Activated CD8-positive, alpha-beta memory T cell treated with anti-CD3 and anti-CD28 coated beads for 4 hours (primary cell): ENCODE measurements at places on chromosomes 13 and 19.

DNA sequence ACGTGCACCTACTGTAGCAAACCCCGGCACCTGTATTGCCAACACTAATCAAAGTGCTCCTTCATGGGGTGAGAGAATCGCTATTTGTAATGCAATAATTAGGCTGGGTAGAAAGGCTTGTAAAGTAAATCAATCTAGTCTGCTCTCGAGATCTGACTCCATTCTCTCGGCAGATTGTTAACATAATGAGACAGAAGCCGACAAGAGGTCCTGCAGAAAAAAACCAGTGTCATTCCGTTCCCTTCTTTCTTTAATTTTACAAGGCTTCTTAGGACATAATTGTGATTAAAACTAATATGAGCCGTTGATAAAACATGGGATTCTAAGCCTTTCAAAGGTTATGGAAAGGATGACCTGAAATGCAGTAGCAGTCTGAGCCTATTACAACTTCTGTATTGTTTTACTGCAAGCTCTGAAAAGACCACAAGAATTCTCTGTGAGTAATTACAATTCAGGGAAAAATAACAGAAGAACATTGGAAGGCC lies 530.0 kb downstream of the PCDH9 start:
- no peak for DNase-seq

GRCh38 chr13:105573136-105573535 lies 962.3 kb downstream of the EFNB2 start:
- no peak for DNase-seq

DNA sequence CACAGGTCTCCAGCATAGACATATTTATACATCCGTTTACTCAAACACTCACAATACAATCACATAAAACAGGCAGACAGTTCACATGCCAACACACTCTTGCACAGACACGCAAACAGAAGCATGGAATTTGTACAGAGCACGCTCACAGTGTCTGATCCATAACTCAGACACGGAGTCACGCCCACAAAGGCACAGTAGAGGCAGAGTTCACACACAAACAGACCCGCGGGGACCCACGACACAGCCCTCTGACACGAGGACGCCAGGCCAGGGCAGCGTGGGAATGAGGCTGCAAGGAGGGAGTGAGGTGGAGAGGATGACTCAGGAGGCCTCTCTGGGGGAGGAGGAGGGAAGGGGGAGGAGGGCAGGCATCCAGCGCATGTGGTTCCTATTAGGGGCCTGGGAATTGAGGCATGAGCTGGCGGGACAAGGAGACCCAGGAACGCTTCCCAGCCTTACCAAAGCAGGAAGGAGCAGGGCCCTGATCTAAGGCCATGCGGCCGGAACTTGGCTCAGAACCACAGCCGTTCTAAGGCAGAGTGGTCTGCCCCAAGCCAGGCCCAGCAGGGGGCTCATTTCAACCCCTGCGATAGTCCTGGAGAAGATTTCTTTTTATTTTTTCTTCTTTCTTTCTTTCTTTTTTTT lies 9.1 kb upstream of the OLFM2 start:
- DNase-seq: no peak

- no peak for DNase-seq
Observed at GRCh38 chr19:32129141-32129540, 216.3 kb upstream of the ZNF507 start.

GRCh38 chr13:50236898-50237318 lies 221.7 kb downstream of the KCNRG start:
- no peak for DNase-seq
